ENCODE measurements at places on chromosomes 2 and 18.

GRCh38 chr2:29898999-29899398 is 22.4 kb downstream of the ALK start:
- DNase-seq, result no peak

- DNase-seq, result no peak
Measured at GRCh38 chr2:178227187-178227586, 32.9 kb downstream of the OSBPL6 start.

GRCh38 chr18:29250259-29250658 is 1073.3 kb upstream of the CDH2 start:
- DNase-seq, result no peak

- peak; percentile 16 for DNase-seq
Measured at GRCh38 chr2:65232636-65233035, 5.0 kb downstream of the ACTR2 start.

GRCh38 chr2:148172131-148172753 is 151.4 kb downstream of the MBD5 start:
- DNase-seq, result no peak

- no peak for DNase-seq
Measured at GRCh38 chr2:63163161-63163820, 112.7 kb downstream of the OTX1 start.

DNA sequence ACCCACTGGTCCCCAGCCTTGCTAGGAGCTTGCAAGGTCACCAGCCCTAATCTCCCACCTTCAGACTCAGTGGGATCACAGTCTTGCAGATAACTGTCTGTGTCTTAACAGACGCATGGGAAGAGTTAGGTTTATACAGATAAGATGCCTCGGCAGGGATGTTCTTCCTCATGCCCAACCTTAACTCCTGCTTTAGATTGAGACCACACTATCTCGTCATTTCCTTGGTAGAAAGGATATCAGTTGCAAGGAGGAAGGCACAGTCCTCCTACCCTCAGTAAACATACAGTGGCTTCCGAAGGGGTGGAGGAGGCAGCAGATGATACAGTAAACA is 7.2 kb downstream of the NT5DC4 start:
- no peak for DNase-seq

GRCh38 chr2:47357483-47357882 is 45.5 kb upstream of the MSH2 start:
- DNase-seq, result no peak

DNA sequence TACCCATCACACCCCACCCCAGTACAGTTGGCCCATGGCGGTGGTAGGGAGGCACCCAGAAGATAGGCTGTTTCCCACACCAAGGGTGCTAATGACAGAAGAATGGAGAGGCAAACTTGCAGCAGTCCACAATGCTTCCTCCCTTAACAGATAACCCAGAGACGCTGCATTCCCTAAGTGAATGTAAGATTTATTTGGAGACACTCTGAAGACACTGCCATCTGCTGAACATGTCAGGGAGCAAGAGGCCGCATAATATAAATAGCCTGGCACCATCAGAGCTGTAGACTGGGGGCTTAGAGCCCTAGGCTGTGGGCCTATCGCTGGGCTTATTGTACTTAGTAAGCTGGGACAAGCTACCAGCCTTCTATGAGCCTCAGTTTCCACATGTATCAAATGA is 2.2 kb upstream of the IWS1 start:
- DNase-seq, result no peak

Data from CD4-positive, alpha-beta T cell treated with Interleukin-1 beta for 1 hour (primary cell).